Fibroblast of skin of left quadriceps (primary cell): ENCODE measurements at places on chromosomes 1 and 21.

DNA sequence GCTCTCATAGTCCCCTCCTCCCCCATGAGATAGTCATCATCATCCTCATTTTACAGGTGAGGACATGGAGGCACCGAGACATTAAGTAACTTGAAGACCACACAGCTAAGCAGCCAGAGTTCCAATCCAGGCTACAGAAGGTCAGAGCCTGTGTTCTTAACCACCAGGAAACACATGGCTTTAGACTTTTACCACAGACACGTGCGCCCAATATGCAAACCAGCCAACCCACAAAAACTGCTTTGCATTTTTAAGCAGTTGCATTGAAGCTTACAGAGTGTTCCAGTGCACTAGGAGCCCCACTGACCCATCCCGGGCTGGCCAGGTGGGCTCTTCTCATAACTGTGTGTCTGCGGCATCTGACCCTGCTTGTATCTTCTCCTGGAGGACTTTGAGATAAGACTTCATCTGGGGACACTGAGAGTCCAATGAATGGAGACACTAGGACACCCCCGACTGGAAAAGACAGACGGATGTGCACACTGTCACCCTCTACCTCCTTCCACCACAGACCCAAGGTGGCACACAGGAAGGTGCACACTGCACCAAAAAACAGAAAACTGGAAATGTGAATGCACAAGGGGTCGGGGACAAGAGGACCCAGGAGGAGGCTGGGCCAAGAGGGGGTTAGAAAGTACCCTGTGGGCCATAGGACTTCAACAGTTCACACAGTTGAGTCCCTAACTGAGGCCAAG lies 56.4 kb downstream of the ETS2 start:
- peak; percentile 39 for DNase-seq

- DNase-seq: no peak
These were observed 13.1 kb downstream of the CFAP298 start for GRCh38 chr21:32599091-32599490.

- no peak for DNase-seq
These were observed 163.9 kb upstream of the DUSP10 start for GRCh38 chr1:221905802-221906201.

- DNase-seq: no peak
These were observed 58.0 kb downstream of the SDCCAG8 start for GRCh38 chr1:243313635-243314536.

DNA sequence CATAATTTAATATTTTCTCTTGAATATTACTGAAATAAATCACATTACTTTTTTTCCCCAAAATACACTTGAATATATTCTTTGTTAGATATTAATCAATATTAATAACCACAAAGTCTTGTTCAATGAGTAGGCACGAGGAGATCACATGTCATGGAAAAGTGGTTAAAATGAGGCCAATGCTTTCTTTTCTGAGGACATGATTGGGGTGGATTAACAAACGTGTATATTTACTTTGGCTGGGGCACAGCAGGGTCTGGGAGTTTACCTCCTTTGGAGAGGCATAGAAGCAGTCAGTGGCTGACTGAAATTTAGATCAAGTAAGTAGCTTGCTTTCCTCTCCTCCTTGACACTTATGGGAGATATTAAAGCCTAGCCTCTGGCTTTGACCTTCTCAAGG lies 664.3 kb upstream of the B3GALT2 start:
- DNase-seq: no peak

DNA sequence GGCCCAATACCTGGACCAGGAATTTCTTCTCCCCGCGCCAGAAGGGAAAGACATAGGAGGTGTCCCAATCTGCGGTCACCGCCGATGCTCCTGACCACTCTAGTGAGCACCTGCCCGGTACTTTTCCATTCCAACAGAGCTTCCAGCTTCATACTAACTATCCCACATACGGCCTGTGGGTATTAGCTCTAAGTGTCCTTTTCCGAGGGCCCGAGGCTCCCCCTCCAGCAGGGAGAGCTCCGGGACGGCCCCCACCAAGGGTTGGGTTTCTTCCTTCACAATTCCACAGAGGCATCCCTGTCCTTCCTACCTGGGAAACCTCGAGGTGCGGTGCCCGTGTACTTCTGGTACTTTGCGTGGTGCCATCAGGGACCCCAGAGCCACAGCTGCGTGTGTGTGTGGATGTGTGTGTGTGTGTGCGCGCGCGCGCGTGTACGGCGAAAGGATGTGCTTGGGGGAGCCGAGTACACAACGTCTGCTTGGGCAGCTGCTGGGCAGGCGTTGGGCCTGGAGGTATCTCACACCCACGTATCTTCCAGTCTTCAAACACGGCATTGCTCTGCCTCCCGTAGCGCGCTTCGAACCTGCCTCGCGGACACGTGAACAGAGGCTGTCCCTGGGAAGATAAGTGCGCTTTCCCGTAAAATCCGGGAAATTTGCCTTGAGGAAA lies 2.4 kb upstream of the SIM2 start:
- DNase-seq: no peak

DNA sequence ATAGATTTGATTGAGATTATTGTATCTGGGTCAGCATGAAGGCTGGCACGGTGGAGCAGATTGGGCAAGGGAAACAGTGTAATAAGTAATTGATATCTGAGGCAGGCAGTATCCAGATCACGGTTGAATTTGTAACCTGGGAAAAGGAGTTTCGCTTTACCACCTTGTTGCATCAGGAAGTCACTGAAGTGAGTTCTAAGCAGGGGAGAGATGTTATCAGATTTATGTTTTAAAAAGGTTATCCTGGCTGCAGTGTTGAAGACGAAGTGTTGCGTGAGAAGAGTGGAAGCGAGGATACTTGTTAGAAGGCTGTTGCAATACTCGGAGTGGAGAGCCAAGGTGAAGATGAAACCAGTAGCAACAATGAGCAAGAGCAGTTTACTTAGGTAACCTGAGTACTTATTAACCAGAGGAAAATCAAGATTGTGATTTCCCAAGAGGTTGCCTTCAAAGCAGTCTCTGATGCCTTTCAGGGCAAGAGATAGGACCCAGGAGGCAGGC lies 77.8 kb downstream of the LHX9 start:
- no peak for DNase-seq

DNA sequence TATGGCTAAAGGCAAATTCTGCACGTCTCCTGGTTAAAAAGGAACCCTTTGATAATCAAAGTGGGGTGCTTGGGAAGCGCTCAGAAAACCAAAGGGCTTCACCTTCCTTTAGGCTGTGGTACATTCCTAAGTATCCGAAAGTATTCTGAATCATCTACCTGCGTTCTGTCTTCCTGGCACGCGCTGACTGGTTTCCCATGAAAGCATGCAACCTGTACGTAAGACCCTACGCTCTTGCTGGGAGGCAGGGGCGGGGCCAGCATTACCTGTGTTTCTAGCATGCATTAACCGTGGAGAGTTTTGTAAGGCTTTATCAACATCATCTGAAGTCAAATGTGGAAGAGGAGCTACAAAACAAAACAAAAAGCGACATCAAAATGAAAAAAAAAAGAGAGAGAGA lies 96.0 kb downstream of the ERG start:
- no peak for DNase-seq

DNA sequence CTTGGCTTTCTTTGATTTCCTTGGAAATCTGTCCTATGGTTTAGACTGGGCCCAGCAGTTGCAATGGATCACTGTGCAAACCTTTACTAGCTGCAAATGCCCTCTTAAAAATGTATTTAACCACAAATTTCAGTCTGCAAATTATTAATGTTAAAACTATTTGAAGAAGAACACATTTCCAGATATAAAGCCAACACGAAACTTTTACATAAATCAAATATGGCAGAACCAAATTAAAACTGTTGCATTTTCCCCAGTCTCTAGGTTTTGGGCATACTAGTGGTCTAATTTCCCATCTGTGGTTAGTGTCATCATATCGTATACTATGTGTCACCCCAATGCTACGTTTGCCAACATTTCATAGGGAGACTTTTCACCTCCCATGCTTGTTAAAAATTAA lies 52.3 kb downstream of the HMCN1 start:
- peak; percentile 91 for DNase-seq

DNA sequence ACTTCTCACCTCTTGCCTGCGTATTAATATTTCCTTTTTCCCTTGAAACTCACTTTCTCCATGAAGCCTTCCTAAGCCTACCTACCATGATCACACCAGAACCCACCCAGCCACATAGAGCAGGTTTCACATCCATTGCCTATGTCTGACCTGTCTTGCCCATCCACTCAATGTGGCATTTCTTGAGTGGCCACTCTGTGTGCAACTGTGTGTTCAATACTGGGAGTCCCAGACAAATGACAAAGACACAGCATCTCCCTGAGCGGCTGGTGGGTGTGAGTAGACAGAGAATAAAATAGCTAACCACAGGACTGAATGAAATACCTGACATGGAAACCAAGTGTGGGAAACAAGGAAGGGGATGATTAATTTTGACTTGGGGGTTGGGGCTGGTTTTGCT lies 3.1 kb downstream of the PTGFRN start:
- no peak for DNase-seq
